ENCODE measurements at places on chromosomes 3 and 15.

- no peak for DNase-seq
Measured at GRCh38 chr3:96334779-96335178, 479.6 kb upstream of the EPHA6 start.

DNA sequence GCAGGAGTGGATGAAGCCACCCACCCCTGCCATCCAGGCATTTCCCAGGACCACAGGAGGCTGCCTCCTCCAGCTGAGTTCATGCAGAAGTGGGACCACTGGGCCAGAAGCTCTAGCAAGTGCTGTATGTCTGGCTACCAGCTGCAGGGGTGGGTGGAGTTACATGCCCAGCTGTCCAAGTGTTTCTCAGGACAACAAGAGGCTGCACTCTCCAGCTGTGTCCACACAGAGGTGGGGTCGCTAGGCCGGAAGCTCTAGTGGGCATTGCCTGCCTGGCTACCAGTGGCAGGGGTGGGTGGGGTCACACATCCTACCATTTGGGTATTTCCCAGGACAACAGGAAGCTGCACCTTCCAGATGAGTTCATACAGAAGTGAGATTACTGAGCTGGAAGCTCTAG lies 234.0 kb upstream of the PPP2R3A start:
- DNase-seq: no peak

GRCh38 chr3:166462891-166463470 lies 625.8 kb upstream of the BCHE start:
- DNase-seq: no peak

- DNase-seq: no peak
Measured at GRCh38 chr3:164390046-164390445, 688.2 kb downstream of the SI start.

- DNase-seq: peak; percentile 72
Measured at GRCh38 chr15:89171136-89172072, 50.0 kb downstream of the RLBP1 start.

DNA sequence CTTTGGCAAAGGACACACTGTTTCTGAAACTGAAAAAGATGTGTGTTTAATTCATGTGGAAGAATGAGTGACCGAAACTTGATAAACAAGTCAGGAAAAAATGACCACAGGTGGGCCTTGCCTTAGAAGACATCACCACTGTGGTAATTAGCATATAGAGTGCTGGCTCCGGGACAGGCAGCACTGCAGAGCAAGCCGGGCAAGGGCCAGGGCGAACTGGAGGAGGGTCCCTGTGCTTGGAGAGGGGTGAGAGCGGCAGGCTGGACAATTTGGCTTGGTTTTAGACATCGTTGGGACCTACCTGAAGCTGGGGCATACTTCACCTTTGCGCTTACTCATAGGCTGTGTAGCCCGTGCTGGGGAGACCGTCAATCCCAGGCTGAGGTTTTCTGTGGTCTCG lies 8.2 kb downstream of the RTP3 start:
- no peak for DNase-seq

DNA sequence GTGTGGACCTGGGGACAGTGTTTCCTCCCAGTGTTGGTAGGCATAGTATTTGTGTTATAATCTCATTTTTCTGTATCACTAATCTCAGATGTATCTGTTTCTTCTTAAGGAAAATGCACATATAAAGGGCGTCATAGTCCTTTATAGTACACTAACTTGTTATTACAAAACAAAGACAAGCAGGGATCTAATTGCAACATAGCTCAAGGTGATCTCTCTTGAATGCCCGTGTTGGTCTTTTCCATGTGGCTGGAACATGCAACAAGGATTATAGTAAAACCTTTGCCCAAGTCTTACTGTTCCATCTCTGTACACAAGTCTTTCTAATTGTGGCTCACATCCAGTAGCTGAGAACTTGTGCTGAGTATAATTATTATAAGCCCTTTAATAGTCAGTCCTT lies 3.5 kb upstream of the GPR87 start:
- no peak for DNase-seq

GRCh38 chr3:17384567-17385296 lies 357.7 kb downstream of the TBC1D5 start:
- no peak for DNase-seq

GRCh38 chr15:40921949-40922607 lies 7.1 kb upstream of the DLL4 start:
- DNase-seq: no peak

DNA sequence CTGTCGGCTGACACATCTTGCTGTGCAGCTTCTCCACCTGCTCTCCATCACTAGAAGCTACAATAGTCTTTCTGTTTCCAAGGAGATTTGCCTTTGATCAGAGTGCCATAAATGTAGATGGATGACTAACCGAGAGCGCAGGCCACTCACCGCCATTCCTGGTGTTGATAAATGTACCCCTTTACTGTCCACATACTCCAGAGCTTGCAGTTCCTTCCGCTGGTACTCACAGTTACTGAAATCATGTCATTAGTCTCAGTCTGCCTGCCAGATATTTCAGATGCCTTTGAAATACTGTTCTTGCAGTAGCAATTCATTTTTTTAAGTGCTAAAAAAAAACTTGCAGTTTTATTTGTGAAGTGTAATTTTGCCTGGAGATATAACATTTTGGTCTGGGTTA lies 72.3 kb downstream of the BLM start:
- DNase-seq: peak; percentile 26

GRCh38 chr3:159989973-159990846 lies 1.6 kb downstream of the IL12A start:
- DNase-seq: no peak

- DNase-seq: no peak
Measured at GRCh38 chr15:90592131-90592881, 62.6 kb downstream of the CRTC3 start.

DNA sequence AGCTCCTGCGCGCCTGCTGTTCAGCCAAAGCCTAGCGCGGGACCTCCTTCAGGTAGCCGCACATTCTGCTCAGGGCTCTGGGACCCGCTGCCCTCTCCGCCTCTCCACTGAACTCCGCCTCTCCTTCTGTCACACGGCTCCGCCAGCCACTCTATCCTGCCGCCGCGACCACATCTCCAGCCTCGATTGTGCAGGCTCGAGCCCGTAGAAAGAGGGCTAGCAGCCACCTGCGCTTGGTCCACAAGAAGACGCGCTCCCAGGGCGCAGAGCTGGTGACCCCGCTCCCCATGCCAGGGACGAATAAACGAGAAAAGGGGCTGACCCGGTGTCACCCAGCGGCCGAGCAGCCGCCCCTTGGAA lies 1.1 kb upstream of the VIPR1 start:
- peak; percentile 53 for DNase-seq

- no peak for DNase-seq
Measured at GRCh38 chr3:129592381-129593131, 13.9 kb downstream of the PLXND1 start.
